ENCODE measurements at places on chromosomes 16 and 17. TPM values are rescaled to one million over a fixed set of nuclear protein-coding genes. Genes with fewer than 3 reads are reported as not detected.

GRCh38 chr16:73796241-73796640 lies 500.4 kb upstream of the PSMD7 start:
- no peak for DNase-seq

DNA sequence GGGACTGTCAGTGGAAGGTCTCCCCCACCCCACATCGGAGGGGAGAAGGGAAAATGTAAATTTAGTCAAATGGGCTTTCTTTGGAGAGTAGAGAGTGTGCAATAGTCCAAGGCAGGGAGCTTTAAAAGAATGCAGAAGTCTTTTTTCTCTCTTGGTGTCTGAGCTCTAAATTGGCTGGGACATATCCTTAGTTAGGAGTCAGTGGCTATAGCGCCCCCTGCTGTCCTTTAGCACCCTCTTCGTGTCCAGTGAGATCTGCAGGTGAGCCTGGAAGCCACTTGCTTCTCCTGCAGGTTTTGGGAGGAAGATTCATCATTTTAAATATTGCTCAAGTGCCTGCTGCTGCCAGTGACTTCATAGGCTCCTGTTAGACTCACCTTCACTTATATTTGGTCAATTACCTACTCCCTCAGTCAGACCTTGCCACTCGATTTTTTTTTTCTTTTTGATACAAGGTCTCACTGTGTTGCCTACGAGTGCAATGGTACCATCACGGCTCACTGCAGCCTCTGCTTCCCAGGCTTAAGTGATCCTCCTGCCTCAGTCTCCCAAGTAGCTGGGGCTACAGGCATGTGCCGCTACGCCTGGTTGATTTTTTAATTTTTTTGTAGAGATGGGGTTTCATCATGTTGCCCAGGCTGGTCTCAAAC lies 174.8 kb downstream of the PRKCB start:
- no peak for DNase-seq

DNA sequence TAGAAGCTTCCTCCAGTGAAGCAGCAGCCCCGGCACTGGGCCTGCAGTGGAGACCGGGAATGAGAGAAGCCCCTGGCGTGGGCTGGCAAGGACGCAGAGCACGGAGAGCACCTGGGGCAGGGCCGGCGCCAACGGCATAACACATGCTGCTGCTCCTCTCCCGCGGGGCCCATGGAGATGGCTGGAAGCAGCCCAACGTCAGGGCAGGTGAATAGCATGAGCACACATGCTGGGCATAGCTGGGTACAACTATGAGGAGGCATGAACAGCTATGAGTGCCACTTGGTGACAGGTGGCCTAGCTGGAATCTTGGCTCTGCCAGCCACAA lies 46.4 kb downstream of the IRF8 start:
- no peak for DNase-seq

DNA sequence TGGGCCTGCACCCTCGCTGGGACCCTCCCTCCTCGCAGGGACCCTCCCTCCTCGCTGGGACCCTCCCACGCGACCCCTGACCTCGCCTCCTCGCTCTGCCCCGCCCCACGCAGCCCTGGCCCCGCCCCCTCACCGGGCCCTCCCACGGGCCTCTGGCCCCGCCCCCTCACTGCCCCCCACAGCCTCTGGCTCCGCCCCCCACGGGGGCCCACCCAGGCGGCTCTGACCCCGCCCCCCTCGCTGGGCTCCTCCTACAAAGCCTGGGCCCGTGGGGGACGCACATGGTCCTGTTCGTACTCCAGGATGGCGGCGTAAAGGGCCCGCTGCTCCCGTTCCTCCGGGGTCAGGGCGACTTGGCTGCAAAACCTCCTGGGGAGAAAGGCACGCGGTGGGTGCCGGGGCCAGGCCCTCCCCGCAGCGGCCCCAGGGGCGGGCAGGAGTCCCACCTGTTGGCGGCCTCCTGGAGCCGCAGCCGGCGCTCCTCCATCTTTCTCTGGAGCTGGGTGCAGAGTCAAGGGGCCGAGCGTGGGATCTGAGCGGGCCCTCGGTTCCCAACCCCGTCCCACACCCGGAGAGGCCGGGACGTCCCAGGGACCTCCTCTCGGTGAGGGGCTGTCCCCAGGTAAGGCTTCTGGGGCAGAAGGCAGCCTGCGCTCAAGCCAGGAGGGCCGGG lies 9.0 kb downstream of the VPS9D1 start:
- no peak for DNase-seq

GRCh38 chr17:67606896-67607604 lies 110.7 kb upstream of the NOL11 start:
- DNase-seq = no peak

DNA sequence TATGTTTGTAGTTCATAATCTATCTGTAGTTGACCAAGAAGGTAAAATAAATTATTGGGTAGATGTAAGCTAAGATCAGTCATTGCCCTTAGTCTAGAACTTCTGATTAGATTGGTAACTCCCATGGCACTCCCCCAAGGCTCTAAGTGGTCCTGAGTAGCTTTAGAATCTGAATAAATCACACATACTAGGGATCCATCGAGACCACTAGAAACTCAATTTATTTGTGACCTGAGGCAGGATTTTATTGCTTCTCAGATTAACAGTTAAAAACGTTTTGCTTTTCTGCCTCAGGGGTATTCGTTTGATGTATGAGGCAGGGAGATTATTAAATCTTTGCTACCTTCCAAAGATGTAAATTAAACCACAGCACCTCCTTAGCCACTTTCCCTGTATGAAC lies 24.9 kb downstream of the CMTR2 start:
- DNase-seq = no peak

DNA sequence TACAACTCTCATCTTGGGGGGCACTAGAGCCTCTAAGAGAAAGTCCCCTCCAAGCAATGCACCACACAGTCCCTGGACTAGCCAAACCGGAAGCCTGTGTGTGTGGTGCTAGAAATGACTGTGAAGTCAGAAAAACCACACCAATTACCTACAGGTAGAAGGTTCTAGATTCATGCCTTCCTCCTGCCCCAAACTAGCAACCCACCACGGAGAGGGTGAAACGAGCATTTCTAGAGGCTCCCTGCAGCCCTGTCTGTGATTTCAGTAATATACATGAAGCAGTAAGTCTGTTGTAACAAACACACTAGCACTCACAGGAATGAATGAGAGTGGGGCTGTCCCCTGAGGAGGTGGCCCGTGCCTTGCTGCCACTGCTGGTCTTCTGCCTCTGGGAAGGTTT lies 13.6 kb downstream of the ZFHX3 start:
- no peak for DNase-seq

DNA sequence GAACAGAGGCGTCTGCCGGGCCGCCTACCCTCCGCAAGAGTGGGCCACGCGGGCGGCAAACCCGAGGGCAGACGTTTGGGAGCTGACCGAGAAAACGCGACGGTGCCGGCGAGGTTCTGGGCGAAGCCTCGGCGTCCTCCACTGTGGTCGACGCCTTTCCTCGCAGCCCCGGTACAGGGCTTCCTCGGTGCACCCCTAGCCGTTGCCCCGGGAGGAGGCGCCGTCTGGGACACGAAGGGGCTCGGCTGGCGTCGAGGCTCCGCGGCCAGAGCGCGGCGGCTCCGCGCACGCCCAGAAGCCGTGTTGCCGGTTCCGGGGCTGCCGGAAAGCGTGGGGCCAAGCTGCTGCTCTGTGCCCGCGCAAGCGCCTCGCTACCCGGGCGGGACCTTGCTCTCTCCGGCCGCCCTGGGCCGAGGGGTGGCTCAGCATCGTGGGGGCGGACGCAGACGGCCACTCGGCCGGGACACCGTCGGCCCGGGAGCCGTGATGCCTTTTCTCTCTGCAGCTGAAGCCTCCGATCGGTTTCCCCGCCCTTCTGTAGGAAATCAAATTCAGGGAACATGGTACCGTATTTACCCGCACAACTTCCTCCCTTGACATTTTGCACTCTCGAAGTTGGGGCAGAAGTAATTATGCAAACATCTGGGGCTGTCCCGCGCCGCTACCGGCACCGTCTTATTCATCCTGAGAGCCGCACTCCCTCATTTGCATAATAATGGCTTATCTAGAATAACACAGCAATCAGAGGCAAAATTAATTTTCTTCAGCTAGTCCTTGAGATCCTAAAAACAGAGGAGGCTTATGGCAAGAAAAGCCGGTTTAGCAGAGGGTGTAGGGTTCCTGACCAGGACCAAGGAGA lies 7.3 kb upstream of the CBX8 start:
- DNase-seq = no peak

GRCh38 chr17:76791053-76791980 lies 53.4 kb downstream of the MFSD11 start:
- no peak for DNase-seq

The SLFN14 gene
- not detected for total RNA-seq

The PRSS33 gene
- not detected for total RNA-seq

The KRT34 gene
- 0.74 TPM for total RNA-seq

The DHRS11 gene
- 12.0 TPM for total RNA-seq

The RDM1 gene
- total RNA-seq = 0.49 TPM

The ARL5C gene
- not detected for total RNA-seq

The SRR gene
- 13.5 TPM for total RNA-seq
